ENCODE measurements at places on chromosomes 13 and 19. TPM values are rescaled to one million over a fixed set of nuclear protein-coding genes. Genes with fewer than 3 reads are reported as not detected.
A peak's percentile ranks its signal among the peaks of the same experiment; 100 is the strongest.

GRCh38 chr19:18603255-18603957 is 3.2 kb downstream of the CRLF1 start:
- DNase-seq, result no peak

- DNase-seq, result peak; percentile 38
Measured at GRCh38 chr13:95300625-95301182, 547 bp downstream of the ABCC4 start.

DNA sequence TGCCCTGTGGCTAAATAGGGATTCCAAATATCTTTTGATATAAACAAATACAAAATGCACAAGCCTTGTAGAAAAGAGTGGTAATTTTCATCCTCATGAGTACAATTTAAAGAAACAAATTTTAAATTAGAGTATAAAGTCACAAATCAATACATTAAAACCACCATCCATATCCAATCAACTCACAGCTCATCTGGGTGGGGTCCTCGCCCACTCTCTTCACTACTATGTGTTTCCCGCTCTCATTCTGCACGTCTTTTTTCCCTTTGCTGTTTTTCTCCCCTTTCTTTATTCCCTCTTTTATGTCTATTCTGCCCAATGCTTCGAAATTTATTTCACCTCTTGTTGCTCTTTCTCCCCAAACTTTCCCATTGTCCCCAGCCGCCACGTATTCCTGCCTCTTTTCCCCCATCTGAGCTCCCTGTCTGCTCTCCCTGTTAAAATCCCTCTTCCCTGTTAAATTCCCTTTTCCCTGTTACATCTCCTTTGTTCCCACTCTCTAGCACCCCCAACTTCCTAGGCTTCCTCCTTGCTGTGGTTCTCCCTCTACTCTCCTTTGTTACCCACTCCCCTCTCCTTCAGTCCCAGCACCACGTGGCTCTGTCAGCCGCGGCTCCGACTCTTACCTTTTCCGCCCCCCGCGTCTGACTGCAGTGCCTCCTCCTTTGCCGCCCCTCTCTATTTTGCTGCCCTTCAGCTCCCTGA is 1.3 kb downstream of the ZNF616 start:
- no peak for DNase-seq

GRCh38 chr19:39100500-39101166 is 16.5 kb downstream of the ACP7 start:
- no peak for DNase-seq

- DNase-seq, result no peak
Measured at GRCh38 chr13:98327371-98328270, 150.6 kb upstream of the RNF113B start.

GRCh38 chr13:49539313-49539712 is 43.6 kb downstream of the PHF11 start:
- DNase-seq, result no peak

DNA sequence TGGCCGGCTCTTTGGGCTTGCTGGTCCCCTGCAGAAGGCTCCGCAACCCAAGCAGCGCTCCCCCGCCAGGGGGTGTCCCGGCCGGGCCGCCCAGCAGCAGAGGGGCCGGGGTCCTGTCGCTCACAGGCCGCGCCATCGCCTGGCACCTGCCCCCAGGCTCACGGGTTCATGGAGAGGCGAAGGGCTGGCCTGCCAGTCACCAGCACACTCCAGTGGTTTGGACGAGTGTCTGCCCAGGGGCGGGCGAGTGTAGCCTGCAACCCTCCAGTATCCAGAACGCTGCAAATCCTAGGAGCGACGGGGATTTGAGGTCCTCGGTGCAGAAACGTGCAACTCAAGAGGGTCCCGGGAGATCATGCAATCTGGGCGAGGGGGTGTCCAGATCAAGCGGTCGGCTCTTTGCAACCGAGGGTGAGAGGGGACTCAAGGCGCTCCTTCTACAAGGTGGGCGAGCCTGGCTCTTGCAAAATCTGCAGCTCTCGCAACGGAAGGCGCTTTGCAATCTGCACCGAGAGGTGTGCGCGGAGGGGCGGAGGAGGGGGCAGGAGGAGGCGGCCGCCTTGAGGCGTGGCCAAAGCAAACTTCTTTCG is at the start of gene DBP:
Gene DBP (minus strand): TSS at position 521 of the 590 bp plus-strand sequence. CDS start 385 bp downstream, at position 136.
- DNase-seq, result no peak

DNA sequence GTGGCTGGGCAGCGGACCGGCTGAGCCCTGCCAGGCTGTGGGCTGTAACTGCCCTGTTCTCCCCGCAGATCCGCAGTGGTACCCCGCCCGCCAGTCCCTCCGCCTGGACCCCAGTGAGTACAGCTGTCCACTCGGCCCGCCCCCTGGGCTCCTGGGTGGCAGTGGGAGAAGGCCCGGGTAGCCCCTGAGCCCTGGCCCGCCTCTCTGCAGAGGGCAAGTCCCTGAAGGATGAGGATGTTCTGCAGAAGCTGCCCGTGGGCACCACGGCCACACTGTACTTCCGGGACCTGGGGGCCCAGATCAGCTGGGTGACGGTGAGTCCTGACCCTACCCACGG is 8.3 kb downstream of the NDUFB7 start:
- no peak for DNase-seq

DNA sequence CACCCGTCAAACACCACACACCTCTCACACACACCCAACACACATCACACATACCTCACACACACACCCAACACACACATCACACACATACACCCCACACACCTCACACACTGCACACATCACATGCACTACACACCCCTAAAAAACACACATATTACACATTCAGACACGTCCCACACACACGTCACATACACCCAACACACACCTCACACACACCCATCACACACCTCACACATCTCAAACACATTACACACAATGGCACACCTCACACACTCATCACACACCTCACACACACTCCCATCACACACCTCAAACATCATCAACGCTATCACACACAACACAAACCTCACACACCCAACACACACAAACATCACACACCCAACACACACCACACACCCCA is 133.1 kb downstream of the CRYL1 start:
- no peak for DNase-seq

GRCh38 chr13:113854238-113855011 is 9.5 kb downstream of the GAS6 start:
- no peak for DNase-seq

- DNase-seq, result no peak
Measured at GRCh38 chr13:108226184-108226583, 8.0 kb downstream of the ABHD13 start.

GRCh38 chr13:47945738-47946137 is 55.3 kb downstream of the SUCLA2 start:
- DNase-seq, result no peak

GRCh38 chr13:34065928-34066327 is 248.0 kb downstream of the RFC3 start:
- DNase-seq, result no peak

- DNase-seq, result no peak
Measured at GRCh38 chr13:39321574-39321973, 281.4 kb downstream of the LHFPL6 start.

DNA sequence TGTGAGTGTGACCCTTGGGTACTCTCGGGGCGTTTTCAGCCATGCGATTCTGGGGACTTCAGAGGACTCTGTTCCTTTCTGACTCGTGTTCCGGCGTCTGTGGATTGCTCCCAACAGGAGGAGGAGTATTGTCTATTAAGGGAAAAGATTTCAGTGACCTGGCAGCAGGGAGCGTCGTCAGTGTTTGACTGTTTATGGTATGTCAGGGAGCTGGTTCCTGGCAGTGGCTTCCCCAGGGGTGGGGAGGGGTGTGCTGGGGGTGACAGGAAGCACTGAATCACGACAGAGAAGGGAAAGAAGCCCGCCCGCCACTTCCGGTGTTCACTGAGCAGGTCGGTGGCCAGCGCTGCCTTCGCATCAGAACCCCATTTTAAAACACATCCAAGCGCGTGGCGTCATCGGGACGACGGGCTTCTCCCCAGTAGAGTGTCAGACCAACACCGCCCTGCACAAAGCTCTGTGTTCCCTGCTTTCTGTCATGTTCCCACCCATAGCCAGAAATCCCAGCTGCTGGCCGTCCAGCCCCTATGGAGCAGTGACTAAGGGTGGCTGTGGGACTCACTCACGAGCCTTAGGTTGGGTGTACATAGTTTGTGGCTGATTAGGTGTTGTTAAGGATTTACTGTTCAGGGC is 33.8 kb downstream of the COL4A2 start:
- peak; percentile 71 for DNase-seq

- no peak for DNase-seq
Measured at GRCh38 chr13:102122147-102122546, 279.7 kb downstream of the FGF14 start.

DNA sequence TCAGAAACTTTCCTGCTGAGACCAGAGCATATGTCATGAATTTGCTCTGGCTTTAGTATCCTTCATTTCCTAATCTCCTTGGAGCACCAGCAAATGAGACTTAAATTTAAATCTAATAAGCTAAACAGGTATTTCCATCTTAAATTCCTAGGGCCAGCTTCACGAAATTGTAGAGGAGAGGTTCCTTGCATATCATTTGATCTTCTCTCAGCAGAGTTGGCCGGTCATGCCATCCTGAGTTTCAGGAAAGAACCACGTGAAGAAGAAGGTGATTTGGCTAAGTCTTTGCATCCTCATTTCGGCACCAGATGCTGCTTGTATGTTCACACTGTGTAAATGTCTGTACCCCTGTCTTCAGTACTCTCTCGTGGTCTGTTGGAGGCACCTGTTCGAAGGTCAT is 370.4 kb upstream of the NBEA start:
- no peak for DNase-seq

GRCh38 chr13:88840085-88840484 is 1168.9 kb downstream of the SLITRK5 start:
- DNase-seq, result no peak

DNA sequence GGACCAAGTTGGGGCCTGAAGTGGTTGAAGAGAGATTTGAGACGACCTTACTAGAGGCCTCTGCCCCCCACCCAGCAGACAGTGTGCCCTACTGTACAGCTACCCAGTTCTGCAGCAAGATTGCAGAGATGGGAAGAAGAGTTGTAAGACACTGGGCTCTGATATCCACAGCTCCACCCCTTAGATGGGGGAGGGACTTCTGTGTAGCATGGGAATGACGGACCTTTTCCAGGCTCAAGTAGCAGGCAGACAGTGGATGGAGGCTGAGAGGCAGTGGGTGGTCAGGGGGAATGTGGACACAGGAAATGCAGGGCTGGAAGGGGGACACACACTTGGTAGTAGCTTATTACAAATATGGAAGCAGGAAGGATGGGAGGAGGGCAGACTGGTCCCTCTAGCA is 13.0 kb downstream of the LRFN3 start:
- DNase-seq, result no peak

GRCh38 chr13:105165449-105166125 is 1369.9 kb downstream of the EFNB2 start:
- no peak for DNase-seq

Gene ZNF177
- not detected for total RNA-seq

Gene PCDH8
- total RNA-seq, result not detected

Gene MCF2L
- 13.0 TPM for total RNA-seq

Gene APC2
- 0.20 TPM for total RNA-seq

Gene SHISA2
- total RNA-seq, result 0.52 TPM

Gene TPTE2
- total RNA-seq, result not detected

Gene SELENOV
- total RNA-seq, result not detected

Gene IZUMO2
- not detected for total RNA-seq

Gene CLEC4M
- total RNA-seq, result not detected
